ENCODE measurements at places on chromosomes 12 and 14.

GRCh38 chr14:23137192-23137812, 18.2 kb upstream of the CEBPE start:
- no peak for DNase-seq

DNA sequence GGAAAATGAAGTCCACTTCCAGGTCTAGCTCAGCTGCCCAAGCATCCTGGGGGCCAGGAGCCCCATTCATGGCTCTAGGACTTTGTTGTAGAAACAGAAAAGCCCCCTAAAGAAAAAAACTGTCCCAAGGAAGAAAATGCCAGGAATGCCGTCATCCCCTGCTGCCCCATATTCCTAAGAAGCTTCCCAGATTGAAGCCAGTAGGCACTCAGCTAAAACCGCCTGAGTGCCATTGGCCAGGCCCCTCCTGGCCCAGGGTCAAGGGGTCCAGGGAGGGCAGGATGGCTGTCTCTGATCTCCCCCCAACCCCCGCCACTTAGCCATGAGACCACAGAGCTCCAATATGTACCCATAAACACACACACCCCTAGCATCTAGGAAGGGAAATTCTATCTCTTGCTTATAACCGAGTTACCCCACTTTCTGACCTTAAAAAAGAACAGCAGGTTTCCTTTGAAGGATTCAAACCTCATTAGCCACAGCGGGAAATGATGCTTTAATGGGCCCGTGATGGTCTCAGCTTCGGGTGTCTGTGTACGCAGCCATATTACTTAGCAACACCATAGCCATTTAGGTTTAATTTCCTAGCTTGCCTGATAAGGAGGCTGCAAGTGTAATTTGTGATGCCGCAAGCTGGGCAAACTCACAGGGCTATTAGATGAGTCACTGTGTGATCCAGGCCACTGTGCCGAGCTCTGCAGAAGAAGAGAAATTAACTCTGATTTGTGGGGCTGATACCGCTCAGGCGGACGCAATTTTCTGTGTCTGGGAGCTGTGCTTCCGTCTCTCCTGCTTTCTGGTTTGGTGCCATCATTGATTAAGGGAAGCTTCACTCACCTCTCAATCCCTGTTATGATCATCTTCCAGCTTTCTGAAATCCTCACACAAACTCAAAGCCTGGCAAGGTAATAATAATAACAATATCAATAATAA, 84.2 kb downstream of the GCH1 start:
- no peak for DNase-seq

DNA sequence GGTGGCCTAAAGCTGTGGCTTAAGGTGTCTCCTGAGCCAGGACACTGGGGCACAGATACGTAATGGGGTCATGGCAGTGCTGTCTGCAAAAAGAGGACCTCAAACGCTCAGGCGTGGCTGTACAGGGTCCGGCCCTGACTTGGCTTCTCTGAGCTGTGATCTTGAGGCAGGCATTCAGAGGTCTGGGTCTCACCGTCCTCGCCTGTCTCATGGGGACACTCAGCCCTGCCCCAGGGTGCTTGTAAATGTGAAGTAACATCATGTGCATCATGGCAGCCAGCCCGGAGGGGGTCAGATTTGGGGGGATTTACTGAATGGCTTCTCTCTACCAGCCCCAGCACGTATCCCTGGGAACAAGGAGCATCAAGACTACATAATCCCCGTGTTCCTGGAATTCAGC, 28.8 kb downstream of the DIO3 start:
- no peak for DNase-seq

DNA sequence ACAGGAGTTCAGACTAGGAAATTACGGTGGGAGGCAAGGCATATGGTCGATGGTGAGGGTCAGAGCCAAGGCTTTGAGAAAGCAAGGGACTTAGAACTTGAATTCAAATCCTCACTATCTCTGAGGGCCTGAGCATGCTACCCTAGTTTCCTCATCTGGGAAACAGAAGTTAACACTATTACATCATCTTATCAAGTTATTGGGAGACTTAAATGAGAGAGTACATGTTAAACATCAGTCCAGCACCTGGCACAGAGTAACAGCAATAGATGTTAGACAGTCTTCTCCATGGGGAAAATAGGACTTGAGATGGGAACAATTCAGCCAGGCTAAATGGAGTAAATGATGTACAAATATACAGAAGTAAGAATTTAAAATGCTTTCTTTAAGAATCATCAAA, 38.5 kb downstream of the SLC38A1 start:
- DNase-seq = no peak

DNA sequence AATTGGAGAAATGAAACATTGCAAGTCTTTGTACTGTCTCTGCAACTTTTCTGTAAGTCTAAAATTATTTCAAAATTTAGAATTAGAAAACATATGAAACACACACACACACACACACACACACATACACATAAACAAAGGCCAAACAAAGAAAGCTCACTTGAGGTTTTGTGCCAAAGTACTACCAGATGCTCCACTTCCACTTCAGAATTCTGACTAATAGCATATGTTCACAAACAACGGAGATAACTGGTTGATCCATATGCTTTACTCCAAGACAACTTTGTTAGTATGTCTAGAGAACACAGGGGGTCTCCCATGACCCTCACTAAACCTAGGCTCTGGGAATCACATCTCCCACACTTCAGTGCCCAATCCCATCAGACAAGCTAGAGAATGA, 133.8 kb upstream of the CLEC14A start:
- no peak for DNase-seq

- no peak for DNase-seq
Observed at GRCh38 chr14:49553106-49553505, 33.1 kb downstream of the RPS29 start.

DNA sequence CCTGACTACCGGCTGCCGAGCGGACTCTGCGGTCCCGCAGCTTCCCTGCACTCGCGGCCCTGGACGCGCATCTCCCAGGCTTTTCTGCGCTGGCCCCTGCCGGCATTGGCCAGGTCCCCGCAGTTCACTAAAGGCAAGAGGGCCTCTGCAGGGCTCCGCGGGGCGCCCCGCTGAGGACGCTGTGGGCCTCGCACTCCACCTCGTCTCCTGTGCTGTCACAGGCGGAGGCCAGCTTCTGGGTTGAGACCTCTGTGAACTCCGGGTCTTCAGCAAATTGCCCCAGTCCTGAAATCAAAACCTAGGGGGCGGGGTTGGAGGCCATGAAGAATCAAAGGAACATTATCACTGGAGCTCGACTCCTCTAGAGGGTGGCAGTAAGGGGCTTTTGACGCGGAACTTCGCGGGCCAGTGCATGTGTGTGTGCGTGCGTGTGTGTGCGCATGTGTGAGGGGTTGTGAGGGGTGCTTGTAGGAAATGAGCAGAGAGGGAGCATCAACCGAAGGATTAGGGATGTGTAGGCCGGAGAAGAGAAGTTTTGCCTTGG, 68.5 kb upstream of the CAPRIN2 start:
- peak; percentile 69 for DNase-seq

- DNase-seq = no peak
Observed at GRCh38 chr14:60655898-60656685, 6.8 kb upstream of the SIX1 start.

- DNase-seq = no peak
Observed at GRCh38 chr12:75684678-75685616, 173.5 kb upstream of the KRR1 start.

DNA sequence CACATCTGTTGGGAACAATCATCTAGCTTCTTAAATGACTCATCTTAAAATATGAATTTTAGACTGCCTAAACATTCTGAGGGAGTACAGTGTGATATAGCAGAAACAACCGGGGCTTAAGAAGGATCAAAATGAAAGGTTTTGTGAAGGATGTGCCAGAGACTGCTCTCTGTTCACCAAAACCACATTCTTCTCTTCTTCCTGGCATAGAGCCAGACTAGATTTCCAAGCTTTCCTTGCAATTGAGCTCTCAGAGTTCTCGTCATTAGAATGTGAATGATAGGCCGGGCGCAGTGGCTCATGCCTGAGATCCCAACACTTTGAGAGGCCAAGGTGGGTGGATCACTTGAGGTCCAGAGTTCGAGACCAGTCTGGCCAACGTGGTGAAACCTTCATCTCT, 94.5 kb downstream of the LRRIQ1 start:
- no peak for DNase-seq

DNA sequence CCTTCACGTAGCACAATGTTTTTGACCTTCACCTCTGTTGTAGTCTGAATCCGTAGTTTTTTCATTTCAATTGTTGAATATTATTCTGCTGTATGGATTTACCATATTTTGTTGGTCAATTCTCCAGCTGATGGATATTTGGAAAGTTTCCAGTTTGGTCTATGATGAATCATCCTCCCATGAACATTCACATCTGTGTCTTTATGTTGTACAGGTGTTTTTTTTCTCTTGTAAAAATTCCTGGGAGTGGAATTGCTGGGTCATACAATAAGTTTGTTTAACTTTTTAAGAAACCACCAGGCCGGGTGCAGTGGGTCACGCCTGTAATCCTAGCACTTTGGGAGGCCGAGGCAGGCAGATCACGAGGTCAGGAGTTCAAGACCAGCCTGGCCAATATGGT, 36.7 kb upstream of the GNG2 start:
- DNase-seq = no peak

DNA sequence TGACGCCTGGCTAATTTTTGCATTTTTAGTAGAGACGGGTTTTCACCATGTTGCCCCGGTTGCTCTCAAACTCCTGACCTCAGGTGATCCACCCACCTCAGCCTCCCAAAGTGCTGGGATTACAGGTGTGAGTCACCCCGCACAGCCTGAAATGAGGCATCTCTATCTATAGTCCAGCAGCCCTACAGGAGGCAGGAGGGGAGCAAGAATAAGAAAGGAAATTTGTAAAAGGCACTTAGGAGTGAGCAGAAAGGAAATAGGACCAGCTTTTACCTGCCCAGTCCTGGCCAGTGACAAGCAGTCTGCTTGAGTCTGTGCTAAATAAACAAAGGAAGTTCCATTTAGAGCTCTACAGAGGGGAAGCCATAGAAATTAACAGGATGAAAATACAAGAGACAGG, 15.0 kb upstream of the PSMA6 start:
- DNase-seq = no peak

- no peak for DNase-seq
Observed at GRCh38 chr12:71694099-71694820, 8.4 kb downstream of the TMEM19 start.

GRCh38 chr14:51082349-51082748, 12.6 kb downstream of the TRIM9 start:
- no peak for DNase-seq

GRCh38 chr14:102717276-102717675, 60.0 kb upstream of the TRAF3 start:
- no peak for DNase-seq

- no peak for DNase-seq
Observed at GRCh38 chr14:105139212-105139825, 29.3 kb downstream of the JAG2 start.

DNA sequence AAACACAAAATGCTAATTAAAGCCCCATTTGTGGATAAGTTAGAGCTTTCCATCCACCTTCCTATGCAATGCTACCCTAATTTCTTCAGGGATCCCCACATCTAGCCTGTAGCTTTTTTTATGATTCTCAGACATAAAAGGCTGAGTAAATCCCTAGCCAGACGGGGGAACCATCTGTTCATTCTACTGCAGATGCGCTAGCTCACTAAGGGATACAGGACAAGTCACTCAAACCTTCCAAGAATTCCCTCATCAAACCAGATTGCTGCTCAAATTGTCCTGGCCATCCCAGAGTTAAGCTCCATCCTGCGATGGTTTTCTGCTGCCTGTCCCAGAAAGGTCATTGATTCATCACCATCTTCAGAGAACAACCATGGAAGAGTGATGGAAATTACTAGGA, 56.7 kb downstream of the MYRFL start:
- no peak for DNase-seq

GRCh38 chr12:121191151-121191550, 18.8 kb upstream of the P2RX4 start:
- DNase-seq = no peak

DNA sequence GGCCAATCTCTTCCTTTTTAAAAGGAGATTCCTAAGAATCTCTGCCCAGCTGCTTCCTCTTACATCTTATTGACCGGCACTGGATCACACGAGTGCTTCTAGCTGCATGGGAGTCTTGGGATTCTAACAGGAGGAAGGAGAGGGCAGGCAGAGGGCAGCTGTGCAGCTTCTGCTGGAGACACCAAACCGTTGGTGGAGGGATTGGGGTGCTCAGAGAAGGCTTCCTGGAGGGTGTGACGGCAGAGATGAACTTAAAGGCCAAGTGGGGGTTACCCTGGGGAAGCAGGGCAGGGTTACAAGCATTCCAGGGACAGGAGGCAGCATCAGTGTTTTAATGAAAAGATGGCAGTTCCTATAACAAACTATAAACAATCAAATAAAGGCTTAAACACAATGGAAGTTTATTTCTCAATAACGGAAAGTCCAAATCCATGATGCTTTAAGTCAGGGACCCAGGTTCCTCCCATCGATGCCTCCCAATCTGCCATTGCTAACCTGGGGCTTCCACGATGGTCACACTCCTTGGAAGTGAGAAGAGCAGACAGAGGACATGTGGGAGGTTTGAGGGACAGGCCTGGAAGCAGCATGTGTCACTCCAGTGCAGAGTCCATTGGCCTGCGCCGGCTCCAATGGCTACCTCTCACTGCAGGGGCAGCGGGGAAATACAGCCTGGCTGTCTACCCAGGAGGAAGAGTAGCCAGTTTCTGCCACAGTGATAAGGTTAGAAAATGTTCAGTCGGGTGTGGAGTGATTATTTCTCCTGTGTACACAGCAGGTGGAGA, 53.1 kb upstream of the DDX11 start:
- DNase-seq = no peak

DNA sequence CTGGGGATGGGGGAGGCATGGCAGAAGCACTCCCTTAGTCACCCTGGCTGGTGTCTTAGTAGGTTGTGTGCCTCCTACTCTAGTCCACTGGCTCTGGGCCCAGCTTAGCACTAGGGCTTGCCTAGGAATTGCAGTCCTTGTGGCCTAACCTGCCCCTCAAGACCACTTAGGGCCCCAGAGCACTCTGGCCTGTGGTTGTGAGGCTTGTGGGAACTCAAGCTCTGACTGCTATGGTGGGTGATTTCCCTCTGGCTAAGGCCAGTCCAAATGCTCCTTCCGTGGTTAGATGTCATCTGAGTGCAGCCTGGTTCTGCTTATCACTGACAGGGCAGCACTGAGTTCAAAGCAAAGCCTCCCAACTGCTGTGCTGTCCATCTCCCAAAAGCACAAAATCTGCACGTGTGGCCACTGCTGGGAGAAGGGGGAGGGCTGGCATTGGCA, 20.2 kb downstream of the FGD4 start:
- DNase-seq = no peak

- DNase-seq = no peak
Observed at GRCh38 chr12:113764661-113765060, 201.5 kb downstream of the RBM19 start.

DNA sequence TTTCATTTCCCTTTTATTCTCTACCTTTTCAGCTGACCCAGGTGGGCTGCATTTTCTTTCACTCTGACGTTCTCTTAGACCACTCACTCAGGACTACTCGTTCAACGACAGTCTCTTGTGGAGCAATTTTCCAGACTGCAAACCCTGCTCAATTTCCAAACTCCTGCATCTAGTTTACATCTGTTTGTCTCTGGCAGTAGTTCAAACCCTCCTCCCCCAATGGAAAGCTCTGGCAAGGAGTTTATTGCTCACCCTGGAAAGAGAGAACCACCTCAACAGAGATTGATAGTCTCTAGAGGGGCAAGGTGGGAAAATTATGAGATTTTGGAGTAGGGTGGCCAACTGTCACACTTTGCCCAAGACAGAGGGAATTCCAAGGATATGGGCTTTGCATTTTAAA, 130.2 kb downstream of the TSHR start:
- no peak for DNase-seq
